ENCODE measurements at places on chromosomes 5 and 9. TPM values are rescaled to one million over a fixed set of nuclear protein-coding genes. Genes with fewer than 3 reads are reported as not detected.

CRB2 gene
- total RNA-seq, result 0.13 TPM

GOLM1 gene
- total RNA-seq, result 115 TPM

SLCO4C1 gene
- total RNA-seq, result not detected

MCC gene
- total RNA-seq, result 0.16 TPM

OXCT1 gene
- total RNA-seq, result 2.7 TPM

DOCK2 gene
- total RNA-seq, result 3.1 TPM

INSL6 gene
- total RNA-seq, result not detected

CERCAM gene
- total RNA-seq, result 34.2 TPM

GABRP gene
- not detected for total RNA-seq

KYAT1 gene
- total RNA-seq, result 12.1 TPM

SPATA31C1 gene
- total RNA-seq, result not detected

OMD gene
- not detected for total RNA-seq

SHOC1 gene
- not detected for total RNA-seq

GAPVD1 gene
- 14.5 TPM for total RNA-seq

RAI14 gene
- total RNA-seq, result 54.2 TPM

SHC3 gene
- total RNA-seq, result 0.40 TPM

PRSS3 gene
- total RNA-seq, result 8.7 TPM

DAB2IP gene
- total RNA-seq, result 9.8 TPM

PFN3 gene
- not detected for total RNA-seq

CDX1 gene
- not detected for total RNA-seq

C9orf153 gene
- 0.34 TPM for total RNA-seq

CD14 gene
- 3.7 TPM for total RNA-seq

PSD2 gene
- 0.01 TPM for total RNA-seq

TRIM36 gene
- 2.1 TPM for total RNA-seq

ANKRD18A gene
- total RNA-seq, result 9.9 TPM
